Stimulated activated CD4-positive, alpha-beta T cell treated with anti-CD3 and anti-CD28 coated beads, Interleukin-2, amount 100 ng/mL, for 4 hours (primary cell): ENCODE measurements at places on chromosomes 11 and 22.

GRCh38 chr22:26437694-26438392 is 8.8 kb downstream of the ASPHD2 start:
- DNase-seq = no peak

DNA sequence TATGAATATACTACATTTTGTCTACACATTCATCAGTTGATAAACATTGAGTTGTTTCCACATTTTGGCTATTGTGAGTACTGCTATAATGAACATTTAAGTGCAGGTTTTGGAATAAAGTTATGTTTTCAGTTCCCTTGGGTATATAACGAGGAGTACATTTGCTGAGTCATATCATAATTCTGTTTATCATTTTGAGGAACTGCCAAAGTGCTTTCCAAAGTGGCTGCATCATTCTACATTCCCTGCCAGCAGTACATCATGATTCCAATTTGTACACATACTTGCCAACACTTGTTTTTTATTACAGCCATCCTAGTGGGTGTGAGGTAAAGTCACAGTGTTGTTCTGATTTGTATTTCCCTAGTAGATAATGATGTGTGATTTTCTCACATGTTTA is 1458.6 kb upstream of the TENM4 start:
- DNase-seq = no peak

- no peak for DNase-seq
These were observed 2.0 kb downstream of the MUS81 start for GRCh38 chr11:65862191-65862735.

DNA sequence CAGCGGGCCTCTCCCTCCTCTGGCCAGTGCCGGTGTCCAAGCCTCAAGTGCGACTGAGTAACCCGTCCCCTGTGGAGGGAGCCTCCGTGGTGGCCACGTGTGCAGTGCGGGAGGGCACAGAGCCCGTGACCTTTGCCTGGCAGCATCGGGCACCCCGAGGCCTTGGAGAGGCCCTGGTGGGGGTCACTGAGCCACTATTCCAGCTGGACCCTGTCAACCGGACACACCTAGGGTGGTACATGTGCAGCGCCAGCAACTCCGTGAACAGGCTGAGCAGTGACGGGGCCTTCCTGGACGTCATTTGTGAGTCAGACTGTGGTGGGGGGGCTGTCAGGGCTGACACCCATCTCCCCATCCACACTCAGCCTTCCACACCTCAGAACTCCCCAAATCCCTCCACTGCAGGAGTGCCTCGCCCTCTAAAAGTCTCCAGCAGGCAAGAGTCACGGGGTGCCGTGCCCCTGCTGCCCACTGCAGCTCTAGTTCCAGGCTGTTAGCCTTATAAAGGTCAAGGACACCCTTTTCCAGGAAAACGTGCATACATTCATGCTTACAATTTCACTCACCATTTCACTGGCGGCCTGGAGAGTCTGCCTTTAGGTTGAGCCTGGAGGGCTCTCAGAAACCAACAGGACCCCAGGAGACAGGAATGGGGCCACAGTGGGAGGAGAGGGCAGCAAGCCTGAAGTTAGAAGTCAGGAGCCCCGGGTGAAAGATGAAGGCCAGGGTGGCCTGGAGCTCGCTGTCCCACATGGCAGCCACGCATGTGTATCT is 2.6 kb downstream of the VSIG10L2 start:
- DNase-seq = no peak

GRCh38 chr11:58142761-58143160 is 17.4 kb upstream of the OR9I1 start:
- no peak for DNase-seq

- DNase-seq = no peak
These were observed 30.2 kb upstream of the P2RY2 start for GRCh38 chr11:73187854-73188253.

GRCh38 chr11:128240546-128240945 is 346.8 kb downstream of the ETS1 start:
- no peak for DNase-seq

- DNase-seq = no peak
These were observed 66.7 kb downstream of the RAB30 start for GRCh38 chr11:83004746-83005556.

DNA sequence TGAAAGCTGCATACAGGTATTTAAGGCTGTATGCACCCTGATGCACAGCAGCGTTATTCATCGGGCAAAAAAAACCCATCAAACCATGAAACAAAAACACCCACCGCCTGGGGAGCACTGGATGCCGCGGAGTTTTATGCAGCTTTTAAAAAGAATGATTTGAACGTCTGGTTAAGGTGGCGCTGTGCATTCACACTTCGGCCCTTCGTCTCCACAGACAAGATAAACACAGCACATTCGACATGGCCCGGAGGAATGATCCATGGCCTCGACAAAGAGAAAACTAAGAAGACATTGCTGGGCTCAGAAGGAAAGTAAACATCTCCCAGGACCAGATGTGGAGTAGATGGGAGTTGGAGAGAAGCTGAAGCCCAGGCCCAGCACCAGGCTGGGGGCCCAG is 40.8 kb upstream of the GAL start:
- DNase-seq = no peak

DNA sequence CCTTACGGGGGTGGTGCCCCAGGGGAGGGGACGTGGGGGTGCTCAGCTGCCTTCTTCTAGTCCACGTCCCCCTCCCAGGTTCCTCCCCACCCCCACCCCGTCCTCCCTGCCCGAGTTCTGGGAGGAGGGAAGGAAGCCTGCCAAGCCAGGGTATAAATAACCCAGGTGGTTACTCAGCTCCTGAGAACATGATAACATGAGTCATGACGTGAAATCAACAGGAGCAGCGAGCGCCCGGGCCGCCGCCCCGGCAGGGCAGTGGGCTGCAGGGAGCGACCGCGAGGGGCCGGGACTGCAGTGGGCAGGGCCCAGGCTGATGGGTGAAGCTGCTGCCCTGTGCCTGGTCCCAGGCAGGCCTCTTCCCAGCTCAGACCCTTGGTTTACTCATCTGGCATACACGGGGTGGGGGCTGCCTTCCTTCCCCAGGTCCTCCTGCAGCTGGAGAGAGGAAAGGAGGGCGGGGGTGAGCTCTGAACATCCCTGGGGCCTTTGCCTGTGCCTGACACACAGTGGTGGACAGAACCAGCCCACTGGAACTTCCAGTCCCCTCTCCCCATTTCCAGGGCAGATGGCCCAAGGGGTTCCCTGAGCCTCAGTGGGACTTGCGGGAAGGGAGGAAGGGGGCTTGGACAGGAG is 8.8 kb upstream of the PDGFB start:
- no peak for DNase-seq

DNA sequence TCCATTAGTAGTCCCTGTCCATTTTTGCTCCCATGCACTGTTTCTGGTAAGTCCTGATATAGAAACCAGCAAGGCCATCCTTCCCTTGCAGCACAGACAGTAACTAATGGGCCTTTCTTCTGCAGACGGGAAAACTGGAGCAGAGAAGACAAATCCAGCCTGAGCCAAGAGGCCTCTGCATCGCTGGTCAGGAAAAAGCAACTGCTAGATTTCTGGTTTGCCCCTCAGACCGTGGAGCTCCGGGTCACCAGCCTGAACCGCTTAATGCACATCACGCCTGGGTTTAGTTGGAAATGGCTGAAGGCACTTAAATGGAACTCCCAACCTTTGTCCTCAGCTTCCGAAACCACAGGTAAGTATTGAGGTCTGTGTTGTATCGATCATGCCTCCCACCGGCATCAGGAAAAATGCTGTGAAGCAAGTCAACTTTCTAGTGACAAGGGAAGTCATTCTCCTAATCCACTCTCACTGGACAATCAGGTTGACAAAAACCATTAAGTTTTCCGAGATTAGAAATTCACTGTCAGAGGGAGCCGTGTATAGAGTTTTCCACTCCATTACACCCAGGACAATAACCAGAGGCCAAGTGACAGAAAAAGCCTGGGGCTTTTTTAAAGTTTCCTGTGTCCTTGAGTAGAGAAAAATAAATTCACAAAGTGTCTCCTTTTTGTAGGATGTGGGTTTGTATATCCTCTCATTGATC is 14.8 kb upstream of the LMO2 start:
- no peak for DNase-seq

DNA sequence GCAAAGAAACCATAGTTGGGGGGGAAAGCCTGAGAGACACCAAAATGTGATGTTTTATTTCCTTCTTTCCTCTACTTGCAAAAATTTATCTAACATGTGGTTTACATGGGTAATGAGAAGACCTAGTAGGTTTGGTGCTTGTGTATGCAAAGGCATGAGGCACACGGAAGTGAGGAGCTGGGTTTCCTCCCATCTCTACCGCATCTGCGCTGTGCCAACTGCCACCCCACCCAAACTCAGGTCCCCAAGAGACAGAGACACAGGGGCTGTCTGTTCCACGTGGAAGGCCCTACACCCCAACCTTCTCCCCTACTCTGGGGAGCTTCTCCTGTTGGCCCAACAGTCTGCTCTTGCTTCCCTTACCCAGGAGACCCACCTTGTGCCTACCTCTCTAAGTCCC is 4.8 kb downstream of the RTL6 start:
- no peak for DNase-seq

DNA sequence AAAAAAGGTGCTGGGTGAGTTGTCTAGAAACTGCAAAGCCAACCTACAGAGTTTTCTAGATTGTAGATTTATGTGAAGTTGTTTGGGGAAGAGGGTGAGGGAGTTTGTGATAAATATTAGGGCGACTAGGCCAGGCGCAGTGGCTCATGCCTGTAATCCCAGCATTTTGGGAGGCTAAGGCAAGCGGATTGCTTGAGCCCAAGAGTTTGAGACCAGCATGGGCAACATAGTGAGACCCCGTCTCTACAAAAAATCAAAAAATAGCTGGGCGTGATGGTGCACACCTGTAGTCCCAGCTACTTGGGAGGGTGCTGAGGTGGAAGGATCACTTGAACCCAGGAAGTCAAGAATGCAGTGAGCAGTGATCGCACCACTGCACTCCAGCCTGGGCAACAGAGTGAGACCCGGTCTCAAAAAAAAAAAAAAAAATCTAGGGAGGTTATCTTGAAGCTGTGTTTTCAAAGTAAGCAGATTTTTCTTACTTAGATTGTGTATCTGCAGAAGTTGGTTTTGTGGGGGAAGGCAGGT is 844 bp downstream of the APOL6 start:
- no peak for DNase-seq

GRCh38 chr11:117855186-117855845 is 21.1 kb downstream of the FXYD6 start:
- DNase-seq = no peak

- no peak for DNase-seq
These were observed 7.7 kb downstream of the H19 start for GRCh38 chr11:1989953-1990352.

DNA sequence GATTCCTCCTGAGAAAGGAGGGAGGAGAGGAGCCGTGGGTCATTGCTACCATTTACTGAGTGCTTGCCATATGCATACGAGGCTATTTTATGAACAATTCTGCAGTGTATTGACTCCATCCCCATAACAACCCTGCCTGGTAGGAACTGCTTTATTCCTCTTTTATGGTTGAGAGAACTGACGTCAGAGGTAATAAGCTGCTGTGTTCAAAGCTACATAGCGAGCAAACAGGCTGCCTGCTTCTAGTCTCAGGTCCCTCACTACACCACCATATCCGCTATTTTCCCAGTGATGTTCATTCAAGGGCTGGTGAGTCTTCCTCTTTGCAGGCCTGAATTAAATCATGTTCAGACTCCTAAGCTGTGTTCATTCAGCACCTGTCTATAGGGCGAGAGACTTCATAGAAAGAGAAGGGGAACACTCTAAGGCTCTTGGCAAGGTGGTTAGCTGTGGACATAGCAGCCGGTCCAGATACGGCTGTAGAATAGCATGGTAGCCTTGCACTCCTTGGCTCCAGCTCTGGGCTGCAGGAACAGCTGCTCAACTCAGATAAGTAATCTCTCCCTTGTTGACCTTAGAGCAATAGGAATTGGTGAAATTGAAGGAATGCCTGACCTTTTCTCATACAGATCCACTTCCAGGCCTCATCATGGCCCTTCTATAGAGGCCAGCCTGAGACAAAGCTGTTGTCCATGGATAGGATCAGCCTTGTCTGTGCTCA is 82.6 kb downstream of the MICAL2 start:
- DNase-seq = no peak

DNA sequence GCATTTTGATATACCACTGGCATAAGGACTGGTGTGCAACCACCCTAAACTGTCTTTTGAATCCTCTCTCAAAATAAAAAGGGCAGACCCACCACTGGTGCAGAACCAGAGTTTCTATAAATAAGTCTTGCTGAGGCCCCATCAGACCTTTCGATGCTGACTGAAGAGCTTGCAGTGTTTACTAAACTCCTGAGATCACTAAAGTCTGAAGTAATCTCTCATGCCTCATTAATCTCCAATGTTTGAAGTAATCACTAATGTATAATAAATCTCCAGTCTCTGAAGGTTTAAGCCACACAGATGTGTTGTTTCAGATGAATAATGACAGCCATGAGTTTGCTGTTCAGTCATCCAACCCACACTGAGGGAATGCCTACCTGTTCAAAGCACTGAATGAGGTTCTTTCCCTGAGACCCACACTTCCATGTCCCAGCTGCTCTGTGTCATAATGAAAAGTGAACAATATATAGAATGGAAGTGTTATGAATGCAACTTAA is 50.6 kb upstream of the DEUP1 start:
- no peak for DNase-seq

DNA sequence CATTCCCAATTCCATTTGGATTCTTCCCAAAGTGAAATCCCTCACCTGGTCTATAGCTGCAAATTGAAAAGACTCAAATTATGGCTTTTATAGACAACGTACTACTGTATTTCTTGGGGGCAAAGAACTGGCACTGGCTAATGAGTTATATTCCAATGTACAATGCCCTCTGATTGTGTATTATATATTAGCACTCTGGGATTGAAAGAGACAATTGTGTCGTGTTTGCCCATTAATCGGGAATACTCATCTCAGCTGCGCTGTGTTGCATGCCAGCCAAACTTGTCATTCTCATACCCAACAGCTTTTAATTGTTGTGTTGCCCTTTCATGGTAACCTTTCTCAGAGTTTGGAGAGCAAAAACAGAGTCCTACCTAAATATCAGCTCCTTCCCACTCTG is 55.0 kb upstream of the ZBTB44 start:
- no peak for DNase-seq

- no peak for DNase-seq
These were observed 387.9 kb upstream of the ANO3 start for GRCh38 chr11:25943777-25944661.

- DNase-seq = no peak
These were observed 1076.7 kb downstream of the BRD1 start for GRCh38 chr22:48750826-48751440.

GRCh38 chr11:134151083-134151747 is 72.6 kb downstream of the NCAPD3 start:
- DNase-seq = no peak

DNA sequence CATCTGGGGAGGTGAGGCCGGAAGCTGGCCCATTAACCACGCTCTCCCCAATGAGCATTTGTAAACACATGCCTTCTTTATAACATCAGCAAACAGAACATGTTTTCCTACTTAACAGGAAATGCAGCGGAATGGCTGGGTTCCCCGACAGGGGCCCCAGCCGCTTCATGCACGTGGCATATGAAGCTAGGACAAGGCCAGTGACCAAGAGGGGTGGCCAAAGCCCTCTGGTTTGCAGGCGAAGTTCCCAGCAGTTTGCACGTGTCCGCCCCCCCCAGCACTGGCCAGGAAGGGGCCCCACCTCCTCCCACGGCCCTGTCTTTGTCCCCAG is 38.7 kb upstream of the LINC01488 start:
- no peak for DNase-seq
